ENCODE measurements at places on chromosomes 16 and 17.
A peak's percentile ranks its signal among the peaks of the same experiment; 100 is the strongest.

GRCh38 chr17:48155889-48156611, 48.5 kb downstream of the SNX11 start:
- no peak for DNase-seq

- DNase-seq = no peak
These were observed 16.5 kb downstream of the DBNDD1 start for GRCh38 chr16:90002759-90003158.

- DNase-seq = no peak
These were observed 39.9 kb downstream of the RAI1 start for GRCh38 chr17:17721140-17721668.

DNA sequence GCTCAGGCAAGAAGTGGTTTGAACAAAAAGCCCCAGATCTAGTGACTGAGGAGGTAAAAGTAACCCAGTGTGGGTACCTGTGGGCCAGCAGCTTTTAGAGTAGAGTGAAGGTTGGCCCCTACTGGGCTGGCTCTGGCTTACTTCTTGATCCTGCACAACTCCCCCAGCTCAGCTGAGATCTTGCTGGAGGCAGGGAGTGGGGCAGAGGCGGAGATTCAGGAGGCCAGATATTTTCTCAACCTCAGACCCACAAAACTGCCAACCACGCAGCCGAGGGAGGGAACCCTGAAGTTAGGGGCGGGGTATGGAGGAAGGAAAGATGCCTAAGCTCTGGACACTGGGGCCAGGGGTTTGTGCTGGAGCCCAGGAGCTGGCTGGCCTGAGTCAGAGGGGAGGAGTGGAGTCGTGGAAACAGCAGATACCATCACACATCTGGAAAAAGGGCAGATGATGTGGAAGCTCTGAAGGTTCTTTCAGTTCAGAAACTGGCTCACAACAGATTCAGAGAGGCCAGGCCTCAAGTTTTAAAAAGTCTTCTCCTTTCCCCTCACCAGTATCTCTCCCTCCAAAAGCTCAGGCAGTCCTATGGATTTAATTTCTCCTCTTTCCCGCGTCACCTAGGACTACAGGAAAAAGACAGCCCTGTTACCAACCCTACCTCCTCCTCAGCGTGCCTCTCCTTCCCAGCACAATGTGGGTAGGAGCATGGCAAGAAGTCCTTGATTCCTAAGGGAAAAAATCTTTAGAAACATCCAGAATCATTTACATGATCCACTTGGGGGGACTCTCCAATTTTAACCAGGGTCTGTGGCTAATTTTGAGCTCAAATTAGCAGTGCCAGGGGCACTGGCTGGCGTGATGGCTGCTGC, 48.1 kb downstream of the MYO18A start:
- DNase-seq = no peak

DNA sequence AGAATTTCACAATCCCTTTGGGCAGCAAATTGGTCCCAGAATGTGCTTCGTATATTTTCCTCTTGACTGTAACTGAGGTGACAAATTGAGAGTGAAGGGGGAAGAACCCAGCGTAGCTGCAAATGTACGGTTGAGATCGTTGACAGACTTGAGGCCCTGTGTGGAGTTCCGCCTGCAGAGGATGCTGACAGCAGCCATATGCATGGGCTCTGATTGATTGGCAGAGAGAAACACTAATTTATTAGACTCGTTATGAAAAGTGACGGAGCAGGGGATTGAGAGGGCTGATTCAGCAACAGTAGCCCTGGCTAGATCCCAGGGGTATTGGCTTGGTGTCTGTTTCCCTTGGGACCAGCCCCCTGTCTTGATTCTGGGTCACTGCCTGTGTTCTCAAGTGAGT, 930.1 kb upstream of the EEF2KMT start:
- no peak for DNase-seq

DNA sequence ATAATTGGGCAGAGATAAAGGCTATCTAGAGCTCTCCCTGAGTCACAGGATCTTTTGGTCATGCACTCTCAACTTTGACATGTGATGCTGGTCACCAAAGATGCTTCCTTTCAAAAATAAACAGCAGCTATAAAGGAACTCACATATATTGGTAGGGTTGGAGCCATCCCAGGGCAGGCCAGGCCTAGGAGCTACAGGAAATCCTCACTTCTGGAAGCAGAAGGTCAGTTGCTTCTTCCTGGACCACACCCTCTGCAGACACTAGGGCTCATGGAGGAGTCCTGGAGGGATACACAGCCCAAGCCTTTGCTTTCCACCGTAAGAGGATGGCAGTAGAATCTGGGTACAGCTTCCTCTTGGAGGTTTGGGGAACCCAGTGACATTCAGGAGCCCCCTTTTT, 24.6 kb downstream of the SOST start:
- DNase-seq = no peak

GRCh38 chr16:58107228-58107627, 22.0 kb downstream of the CFAP20 start:
- DNase-seq = no peak

- DNase-seq = no peak
These were observed 40.6 kb downstream of the STH start for GRCh38 chr17:46039592-46040186.

DNA sequence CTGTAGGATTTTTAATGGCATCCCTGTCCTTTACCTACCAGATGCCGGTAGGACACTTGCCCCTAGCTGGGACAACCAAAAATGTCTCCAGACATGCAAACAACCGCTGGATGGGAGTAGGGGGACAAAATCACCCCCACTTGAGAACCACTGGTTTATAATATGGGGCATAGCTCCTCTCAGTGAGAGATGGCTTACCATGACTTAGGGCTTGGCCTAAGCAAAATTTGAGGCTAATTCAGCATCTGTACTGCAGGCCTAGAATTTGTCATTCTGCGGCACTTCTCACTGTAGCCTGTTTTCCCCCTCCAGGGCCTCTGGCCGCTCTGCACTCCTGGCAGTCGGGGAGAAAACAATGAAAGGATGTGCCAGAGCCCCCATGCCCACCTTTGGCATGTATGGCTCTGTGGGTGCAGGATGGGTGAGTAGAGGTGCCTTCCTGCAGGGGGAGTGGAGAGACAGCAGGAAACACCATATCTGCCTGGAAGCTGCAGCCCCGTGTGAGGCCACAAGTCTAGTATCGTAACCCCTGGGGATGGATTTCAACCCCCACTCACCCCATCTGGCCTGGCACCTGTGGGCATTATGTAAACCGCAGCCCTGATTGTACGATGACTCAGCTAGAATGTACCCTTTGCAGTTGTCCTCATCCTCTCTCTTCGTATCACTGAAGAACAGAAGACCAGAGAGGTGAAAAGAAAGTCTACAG, 268.1 kb downstream of the SOX9 start:
- no peak for DNase-seq

DNA sequence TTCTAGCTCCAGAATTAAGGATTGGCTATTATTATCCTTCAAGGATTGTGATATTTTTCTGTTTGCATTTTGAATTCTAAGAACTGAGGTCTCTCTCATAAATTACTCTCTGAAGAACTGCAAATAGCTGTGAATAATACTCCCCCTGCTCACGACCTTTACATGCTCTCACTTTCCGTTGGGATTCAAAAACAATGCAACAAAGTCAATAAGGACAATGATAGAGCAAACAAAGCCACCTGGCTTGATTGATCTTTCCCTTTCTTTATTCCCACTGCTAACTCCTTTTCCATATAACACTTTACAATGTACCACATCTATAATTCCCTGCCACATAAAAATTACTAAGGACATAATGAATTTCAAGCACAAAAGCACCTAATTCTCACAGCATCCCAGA, 523.0 kb upstream of the CA10 start:
- no peak for DNase-seq

GRCh38 chr17:18031955-18032354, 7.0 kb downstream of the ATPAF2 start:
- DNase-seq = no peak

DNA sequence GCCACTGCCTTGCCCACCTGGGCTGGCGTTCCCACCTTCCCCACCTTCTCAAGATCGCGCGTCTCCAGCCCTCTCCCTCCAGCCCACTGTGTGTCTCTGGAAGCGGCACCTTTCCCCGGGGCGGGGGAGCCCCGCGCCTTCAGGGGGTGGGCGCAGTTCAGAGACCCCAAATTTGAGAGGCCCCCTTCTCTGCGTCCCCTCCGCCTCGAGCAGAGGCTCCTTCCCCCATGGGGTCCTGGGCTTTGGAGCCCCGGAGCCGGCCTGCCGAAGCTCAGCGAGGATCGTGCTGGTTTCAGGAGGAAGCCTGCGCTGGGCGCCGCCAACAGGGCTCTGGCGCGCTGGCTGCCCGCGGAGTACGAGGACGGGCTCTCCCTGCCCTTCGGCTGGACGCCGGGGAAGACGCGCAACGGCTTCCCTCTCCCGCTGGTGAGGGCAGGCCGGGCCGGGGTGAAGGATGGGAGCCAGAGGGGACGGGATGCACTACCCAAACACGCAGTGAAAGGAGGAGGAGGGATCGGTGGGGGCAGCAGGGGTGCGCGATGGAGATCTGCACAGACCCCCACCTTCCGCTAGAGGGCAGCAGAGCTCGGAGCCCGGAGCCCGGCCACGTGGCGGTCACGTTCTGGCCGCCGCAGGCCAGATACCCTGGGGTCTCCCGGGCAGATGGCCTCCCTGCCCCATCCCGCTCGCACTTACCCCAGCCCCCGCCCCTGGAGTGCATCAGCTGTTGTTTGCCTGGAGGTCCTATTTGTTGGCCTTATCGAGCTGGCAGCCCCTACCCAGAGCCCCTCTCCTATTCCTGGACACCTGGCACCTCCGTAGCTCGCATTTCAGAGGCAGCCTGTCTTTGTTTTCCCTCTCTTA, 11.1 kb downstream of the LPO start:
- DNase-seq = peak; percentile 46

GRCh38 chr17:59328601-59329000, 2.9 kb upstream of the YPEL2 start:
- no peak for DNase-seq

- no peak for DNase-seq
These were observed 30.4 kb downstream of the SLC7A5 start for GRCh38 chr16:87838643-87839541.

DNA sequence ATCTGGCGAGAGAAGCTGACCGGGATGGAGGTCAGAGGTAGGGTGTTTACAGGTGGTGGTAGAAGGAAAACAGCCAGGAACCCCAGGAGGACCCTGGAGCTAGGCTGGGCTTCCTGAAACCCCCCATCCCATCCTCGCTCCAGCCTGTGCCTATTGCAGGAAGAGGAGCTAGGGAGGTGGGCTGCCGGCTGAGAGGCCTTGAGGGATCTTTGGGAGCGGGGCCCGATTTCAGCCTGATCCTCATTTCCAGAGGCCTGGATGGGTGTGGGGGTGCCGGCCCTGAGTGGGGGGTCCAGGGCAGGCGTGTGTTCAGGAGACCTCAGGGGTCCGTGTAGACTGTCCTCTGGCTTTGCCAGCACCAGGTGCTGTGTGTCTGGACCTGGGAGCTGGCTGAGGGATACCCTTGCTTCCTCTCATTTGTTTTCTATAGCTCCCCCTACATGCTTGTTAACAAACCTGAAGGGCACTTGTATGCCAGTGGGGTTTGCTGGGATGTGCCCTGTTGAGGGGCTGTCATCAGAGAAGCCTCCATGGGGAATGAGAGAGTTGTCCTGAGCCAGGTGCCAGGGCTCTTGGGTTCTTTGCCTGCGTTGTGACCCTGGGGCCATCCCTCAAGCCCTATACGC, 18.9 kb upstream of the RAP1GAP2 start:
- no peak for DNase-seq

DNA sequence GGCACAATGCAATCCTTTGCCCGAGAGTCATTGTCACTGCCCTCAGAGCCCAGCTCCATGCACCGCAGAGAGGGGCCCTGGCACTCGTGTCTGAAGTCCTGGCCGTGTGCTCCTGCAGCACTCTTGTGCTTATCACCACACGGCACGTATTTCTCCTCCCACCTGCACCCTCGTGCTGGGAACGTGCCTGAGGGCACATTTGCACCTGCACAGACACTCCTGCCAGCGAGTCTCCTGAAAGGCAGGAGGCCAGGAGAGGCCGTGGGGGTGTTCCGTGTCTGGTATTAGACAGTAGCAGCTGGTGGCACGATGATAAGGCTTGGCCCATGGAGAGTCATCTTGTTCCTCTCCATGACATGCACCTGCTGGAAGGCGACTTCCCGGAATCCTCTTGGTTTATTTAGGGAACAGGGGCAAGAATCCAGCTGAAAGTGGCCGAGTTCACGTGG, 3.4 kb upstream of the ACSF3 start:
- no peak for DNase-seq

- DNase-seq = no peak
These were observed 95.9 kb downstream of the RPTOR start for GRCh38 chr17:80640366-80641084.

DNA sequence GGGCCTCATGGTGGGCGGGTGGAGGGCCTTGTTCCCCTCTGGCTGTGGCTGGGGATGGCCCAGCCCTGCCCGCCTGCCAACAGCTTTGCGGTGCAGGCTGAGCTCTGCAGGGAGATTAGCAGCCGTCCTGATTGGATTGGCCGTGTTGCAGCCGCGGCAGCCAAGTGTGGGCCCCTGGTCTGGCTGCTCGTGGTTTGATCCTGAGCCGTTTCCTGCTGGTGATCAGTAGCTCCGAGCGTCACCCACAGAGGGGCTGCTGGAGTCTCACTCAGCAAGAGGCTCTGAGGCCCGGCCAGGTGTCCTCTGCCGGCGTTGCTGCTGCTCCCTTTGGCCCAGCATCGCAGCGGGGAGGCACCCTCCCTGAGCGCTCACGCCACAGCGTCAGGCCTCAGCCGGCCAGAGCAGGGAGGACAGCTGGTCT, 32.5 kb downstream of the BAIAP2 start:
- no peak for DNase-seq

GRCh38 chr16:80463326-80463725, 77.5 kb upstream of the DYNLRB2 start:
- no peak for DNase-seq

GRCh38 chr16:3183445-3184139, 4.4 kb upstream of the OR1F1 start:
- no peak for DNase-seq

DNA sequence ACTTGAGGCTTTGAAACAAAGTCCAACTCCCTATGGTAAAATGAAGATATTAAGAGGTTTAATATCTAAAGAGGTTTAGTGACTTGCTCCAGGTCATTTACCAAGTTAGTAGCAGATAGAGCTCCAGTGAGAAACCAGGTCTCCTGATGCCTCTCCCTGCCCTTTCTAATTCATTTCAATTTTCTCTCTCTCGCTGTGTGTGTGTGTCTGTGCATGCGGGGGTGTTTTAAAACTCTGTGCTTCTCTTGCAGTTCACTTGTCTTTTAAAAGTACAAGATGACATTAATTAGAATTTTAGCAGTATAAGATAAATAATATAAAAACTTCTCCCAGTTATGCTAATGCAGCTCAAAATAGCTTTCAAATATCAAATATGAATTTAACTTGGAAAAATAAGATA, 8.2 kb upstream of the ZP2 start:
- no peak for DNase-seq

All from globus pallidus (tissue), 1 donor.